ENCODE measurements at places on chromosomes 7 and 10. TPM values are rescaled to one million over a fixed set of nuclear protein-coding genes. Genes with fewer than 3 reads are reported as not detected.

DNA sequence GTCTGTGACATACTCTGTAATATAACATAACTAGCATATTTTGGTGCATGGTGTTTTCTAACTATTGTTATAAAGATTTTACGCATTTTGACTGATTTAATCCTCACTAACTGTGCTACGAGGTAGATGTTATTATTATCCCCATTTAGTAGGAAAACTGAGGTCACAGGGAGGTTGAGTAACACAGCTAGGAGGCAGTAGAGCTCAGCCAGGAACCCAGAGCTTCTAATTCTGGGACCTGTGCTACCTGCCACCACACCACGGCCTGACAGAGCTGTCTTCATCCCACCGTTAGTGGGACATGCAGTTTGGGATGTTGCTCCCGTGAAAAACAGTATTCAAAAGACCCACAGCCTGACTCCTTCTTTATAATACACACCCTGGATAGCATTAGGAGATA is 962.5 kb downstream of the CNTNAP2 start:
- no peak for DNase-seq

- DNase-seq: no peak
These were observed 70.2 kb upstream of the CCDC71L start for GRCh38 chr7:106731187-106731586.

DNA sequence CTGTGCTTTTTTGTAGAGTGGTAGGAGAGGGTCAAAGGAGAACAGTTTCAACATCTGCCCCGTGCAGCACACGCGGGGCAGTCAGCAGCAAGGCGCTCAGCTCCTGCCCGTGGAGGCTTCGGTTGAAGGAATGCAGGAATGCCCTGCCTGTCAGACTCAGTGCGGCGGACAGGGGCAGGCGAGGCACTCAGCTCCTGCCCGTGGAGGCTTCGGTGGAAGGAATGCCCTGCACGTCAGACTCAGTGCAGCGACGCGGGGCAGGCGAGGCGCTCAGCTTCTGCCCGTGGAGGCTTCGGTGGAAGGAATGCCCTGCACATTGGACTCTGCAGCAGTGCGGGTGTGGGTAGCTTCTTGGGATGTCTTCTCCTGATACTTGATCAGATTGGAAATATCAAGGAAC is 37.0 kb downstream of the PPP2R2D start:
- DNase-seq: no peak

- DNase-seq: no peak
These were observed 24.4 kb downstream of the CACNA2D1 start for GRCh38 chr7:82419200-82419599.

GRCh38 chr7:44211126-44211675 is 10.4 kb downstream of the YKT6 start:
- no peak for DNase-seq

DNA sequence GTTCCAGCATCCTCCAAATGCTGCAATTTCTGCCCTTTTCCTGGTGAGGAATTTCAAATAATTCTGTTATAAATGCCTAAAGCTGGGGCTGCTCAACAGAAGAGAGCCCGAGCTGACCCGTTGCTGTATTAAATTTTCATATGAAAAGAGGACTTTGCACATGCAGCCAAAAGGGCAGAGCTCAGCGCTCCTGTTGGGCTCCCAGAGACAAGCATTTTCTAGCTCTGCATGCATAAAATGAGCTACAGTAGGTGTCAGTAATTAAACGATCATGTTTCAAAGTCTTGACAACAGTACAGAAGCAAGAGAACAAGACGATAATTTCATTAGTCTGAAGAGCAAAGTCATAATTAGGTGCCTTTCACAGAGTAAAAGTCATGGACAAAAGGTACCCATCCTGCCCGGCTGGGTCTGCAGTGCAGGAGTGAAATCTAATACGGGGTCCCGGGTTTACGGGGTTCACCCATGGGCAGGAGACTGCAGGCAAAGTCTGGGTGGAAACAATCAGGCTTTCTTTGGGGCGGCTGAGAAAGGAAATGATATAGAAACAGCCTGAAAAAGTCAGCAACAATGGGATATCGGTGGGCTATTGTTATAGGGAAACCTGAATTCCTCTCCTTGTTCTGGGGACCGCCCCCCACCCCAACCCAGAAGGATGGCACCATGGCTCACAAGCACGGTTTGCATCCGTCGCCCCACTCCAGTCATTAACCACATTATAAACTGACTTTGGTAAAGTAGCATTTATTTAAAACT is 66.0 kb downstream of the EBF3 start:
- no peak for DNase-seq

BET1 gene
- total RNA-seq: 37.0 TPM

GRCh38 chr10:1377231-1377630 is 321.0 kb downstream of the WDR37 start:
- no peak for DNase-seq

- DNase-seq: no peak
These were observed 190.7 kb upstream of the MKI67 start for GRCh38 chr10:128316925-128317324.

SLC16A9 gene
- 0.81 TPM for total RNA-seq

KCP gene
- total RNA-seq: 0.17 TPM

GRCh38 chr10:74763934-74764591 is 62.3 kb upstream of the KAT6B start:
- DNase-seq: no peak

NUTM2D gene
- total RNA-seq: 7.4 TPM
